EL (cell line): ENCODE measurements at places on chromosomes 7 and 10.
A peak's percentile ranks its signal among the peaks of the same experiment; 100 is the strongest.

DNA sequence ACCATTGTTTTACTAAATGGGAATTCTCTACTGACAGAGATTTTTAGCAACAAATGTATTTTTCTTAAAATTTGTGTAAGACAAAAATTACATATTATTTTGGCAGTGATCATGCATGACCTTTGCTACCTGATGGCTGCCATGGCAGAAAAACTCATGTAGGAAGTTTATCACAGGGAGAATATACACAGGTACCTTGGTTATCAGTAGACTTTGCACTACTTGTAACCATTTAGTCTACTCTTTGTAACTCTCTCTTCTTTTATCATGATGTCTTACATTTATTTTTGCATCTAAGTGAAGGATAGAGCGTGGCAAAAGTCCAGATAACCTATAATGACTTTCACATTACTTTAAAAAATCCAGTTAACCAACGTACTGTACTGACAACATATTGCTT is 34.1 kb downstream of the REEP3 start:
- no peak for DNase-seq

- no peak for DNase-seq
Measured at GRCh38 chr10:122894261-122894944, 15.0 kb upstream of the FAM24B start.

DNA sequence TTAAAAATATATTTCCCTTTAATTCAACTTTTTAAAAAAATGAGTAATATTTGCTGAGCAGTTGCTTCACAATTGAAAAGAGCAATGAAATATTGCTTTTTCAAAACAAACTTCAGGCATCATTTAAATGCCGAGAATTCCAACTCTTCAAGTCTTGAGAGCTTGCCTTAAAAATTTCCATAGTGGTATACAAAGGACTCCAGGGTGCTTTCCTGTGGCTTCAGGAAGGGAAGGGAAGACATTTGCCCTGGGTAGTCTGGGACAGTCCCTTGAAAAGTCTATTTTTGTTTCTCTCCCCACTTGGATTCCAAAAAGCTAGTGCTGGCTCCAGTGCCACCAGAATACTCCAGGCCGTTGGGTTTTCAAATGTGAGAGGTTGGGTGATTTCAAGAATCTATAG is 71.7 kb downstream of the HYCC1 start:
- DNase-seq = no peak

DNA sequence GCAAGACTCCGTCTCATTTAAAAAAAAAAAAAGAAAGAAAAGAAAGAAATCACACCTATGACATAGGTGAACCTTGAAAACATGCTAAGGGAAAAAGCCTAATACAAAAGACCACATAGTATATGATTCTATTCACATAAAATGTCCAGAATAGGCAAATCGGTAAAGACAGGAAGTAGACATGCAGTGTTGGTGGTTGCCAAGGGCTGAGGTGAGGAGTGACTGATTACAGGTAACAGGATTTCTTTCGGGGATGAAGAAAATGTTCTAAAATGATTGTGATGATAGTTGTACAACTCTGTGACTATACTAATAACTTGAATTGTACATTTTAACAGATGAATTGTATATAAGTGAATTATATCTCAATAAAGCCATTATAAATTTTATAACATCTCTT is 3.3 kb downstream of the XPNPEP1 start:
- DNase-seq = no peak

- DNase-seq = no peak
Measured at GRCh38 chr10:102545997-102546396, 42.2 kb downstream of the SUFU start.

DNA sequence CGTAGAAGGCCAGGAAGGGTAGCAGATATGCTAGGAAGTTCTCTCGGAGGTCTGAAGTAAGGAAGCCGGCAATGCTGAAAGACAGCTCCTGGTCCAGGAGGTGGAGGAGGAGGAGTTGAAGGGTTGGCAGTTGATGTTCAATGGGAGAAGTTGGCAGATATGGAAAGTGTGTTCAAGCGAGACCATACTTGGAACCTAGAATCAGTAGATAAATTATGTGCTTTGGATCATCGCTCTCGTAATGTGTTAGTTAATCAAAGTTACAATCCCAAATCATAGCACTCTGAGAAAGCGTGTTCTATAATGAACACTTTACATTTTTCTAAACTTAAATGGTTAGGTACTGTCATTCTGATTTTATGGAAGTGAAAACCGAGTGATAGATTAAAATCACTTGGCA is 152.9 kb downstream of the CELF2 start:
- DNase-seq = no peak

- no peak for DNase-seq
Measured at GRCh38 chr7:123012435-123012834, 16.9 kb upstream of the TAS2R16 start.

DNA sequence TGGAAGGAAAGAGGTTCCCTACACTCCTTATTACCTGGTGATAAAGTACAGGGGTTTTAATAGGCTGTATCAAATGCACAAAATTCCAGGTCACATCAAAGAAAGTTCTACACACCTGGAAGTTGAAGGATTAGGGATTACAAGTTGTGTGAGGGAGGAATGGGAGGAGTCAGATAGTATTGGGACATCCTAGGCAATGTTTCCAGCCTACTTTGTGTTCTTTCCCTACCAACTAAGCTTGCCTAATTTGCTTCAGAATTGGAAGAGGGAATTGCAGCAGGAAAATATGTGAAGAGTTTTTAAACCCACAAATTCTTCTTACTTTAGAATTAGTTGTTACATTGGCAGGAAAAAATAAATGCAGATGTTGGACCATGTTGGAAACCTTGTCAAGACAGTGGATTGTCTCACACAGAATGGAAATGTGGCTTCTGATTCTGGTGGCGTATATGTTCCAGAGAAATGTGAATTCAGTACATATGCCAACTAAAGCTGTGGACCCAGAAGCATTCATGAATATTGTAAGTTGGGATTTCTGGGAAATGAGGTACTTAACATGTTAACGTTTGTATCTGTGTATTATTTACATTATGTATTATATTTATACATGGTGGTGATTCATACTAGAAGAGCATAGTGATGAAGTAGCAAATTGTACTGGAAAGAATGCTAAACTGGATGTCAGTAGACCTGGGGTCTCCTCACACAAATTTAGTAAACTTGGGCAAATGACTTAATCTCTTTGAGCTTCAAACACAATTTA is at the start of gene LIPM:
LIPM (plus strand) TSS at position 208 of the 763 bp plus-strand sequence; CDS start at position 375, 167 bp downstream.
- no peak for DNase-seq

DNA sequence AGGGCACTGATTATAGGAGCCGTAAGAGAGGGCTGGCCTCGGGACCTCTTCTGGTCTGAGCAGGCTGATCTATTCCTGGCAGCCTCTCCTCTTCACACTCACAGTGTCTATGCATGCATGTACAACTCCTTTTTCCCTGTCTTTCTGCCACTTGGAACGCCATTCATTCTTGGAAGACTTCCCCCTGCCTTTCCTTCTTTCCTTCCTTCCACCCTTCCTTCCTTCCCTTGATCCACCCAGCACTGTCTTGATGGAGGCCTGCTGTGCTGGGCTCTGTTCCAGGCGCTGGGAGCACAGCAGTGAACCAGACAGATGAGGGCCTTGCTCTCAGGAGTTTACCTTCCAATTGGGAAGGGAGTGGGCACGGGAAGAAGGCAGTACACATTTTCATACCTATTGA is 114.8 kb downstream of the SH3PXD2A start:
- DNase-seq = no peak

- DNase-seq = no peak
Measured at GRCh38 chr7:79822620-79823240, 311.9 kb upstream of the GNAI1 start.

- DNase-seq = no peak
Measured at GRCh38 chr10:101576211-101576863, 11.7 kb downstream of the POLL start.

DNA sequence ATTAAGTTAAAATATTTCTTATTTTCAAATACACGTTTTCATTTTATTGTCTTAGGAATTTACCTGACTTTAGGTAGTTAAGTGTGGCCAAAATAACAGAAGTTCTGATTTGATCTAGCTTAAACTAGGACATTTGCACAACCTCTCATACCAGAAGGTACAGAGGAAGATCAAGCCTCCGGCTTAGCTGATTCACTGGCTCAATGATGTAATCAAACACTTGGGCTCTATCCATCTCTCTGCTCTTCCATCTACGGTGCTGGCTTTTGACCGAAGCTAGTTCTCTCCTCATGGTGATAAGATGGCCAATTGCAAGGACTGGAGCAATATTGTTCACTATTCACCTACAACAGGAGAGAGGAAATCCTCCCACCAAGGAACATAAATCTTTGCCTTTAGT is 12.2 kb upstream of the HYCC1 start:
- no peak for DNase-seq

DNA sequence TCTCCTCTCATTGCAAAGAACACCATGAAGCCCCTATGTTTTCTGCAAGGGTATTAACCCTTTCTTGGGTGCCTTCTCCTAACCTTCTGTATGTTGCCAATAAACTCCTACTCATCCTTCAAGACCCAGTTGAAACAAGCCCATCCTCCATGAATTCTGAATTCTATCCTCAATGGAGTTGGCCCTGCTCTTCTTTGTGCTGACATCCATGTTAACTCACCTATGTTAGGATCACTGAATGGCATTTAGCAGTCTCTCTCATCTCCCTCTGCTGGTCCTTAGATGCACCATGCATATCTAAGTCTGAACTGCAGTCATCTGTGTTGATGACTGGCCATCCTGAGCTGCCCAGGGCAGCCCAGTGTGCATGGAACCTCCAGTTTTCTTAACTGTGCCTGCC is 129.8 kb downstream of the BUB3 start:
- no peak for DNase-seq

DNA sequence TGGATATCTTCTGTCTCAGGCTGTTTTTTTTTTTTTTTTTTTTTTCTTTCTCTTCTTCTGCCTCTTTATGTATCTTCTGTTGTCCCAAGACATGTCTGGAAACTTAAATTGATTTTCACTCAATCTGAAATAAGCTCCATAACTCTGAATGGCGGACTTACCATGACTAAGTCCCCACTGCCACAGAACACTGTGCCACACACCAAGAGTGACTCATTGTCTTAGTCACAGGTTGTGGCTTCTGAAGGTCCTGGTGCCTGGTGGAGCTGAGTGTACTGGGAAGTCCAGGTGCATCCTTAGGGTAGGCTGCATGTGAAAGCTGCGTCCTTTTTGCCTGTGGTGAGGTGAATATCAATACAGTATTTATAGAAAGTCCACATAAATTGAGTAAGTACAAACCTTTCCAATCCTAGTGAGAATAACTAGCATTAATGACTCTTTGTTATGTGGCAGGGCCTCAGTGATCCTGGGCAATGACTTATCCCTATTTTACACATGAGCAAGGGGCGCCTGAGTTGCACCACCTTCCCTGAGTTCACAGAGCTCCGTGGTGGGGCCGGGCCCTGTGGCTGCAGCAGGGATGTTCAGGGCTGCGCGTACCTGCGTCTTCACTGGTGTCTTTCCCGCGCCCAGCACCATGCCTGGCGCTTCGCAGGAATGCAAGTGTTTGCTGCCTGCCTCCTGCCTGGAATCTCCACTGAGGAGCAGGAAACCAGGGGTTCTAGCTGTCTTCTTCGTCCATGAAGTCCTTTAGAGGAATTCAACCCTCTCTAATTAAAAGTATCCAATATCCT is 4.3 kb downstream of the PFKP start:
- DNase-seq = peak; percentile 80

DNA sequence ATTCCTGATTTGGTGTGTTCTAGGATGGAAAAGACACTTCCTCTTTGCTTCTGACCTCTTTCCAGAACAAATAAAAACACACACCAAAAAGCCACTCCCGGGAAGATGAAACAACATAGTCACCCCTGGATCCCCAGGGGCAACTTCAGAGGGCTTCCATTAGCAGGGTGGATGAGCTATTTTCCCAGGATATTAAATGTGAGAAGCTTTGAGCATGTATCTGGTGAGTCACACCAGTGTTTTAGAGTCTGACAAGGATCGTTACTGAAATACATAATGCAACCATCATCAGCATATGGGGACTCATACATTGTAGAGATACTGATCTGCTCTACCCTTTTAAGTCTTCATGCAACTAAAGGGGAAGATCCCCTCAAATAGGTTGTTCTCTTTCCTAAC is 115.5 kb upstream of the ZNF438 start:
- DNase-seq = peak; percentile 85

GRCh38 chr10:33329178-33329577 is 5.3 kb downstream of the NRP1 start:
- DNase-seq = no peak

- DNase-seq = peak; percentile 45
Measured at GRCh38 chr7:77327932-77328628, 88.1 kb downstream of the GSAP start.

DNA sequence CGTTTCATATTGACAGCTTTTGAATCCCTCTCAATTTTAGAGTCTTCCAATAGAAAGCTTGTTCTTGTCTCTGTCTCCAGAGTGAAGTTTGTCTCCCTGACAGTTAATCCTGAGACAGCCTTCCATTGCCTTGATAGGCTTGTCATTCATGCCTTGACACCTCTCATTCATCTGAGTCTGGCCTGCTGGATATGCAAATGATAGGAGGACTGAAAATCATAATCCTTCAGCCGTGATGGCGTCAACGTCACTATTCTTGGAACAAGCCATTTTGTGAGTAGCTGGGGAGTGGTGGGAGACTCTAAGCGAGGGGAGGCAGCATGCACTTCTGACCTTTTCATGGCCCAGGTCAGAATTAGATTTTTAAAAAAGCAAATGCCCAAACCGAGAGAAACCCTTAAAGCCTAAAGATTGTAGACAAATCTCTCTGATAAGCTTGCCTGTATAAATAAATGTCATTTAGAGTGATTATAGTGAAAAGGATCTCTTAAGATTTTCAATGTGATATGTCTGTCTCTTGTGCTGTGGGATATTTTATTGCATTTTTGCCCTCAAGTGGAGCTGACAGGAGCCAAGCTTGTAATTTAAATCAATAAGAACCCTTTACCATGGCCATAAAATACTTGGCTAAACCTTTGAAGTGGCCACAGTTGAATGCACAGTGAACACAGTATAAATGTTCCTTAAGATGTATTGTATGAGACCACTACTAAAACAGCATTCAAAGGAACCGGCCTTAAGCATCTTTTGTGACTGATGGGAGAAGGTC is 148.8 kb downstream of the SNX10 start:
- DNase-seq = no peak

DNA sequence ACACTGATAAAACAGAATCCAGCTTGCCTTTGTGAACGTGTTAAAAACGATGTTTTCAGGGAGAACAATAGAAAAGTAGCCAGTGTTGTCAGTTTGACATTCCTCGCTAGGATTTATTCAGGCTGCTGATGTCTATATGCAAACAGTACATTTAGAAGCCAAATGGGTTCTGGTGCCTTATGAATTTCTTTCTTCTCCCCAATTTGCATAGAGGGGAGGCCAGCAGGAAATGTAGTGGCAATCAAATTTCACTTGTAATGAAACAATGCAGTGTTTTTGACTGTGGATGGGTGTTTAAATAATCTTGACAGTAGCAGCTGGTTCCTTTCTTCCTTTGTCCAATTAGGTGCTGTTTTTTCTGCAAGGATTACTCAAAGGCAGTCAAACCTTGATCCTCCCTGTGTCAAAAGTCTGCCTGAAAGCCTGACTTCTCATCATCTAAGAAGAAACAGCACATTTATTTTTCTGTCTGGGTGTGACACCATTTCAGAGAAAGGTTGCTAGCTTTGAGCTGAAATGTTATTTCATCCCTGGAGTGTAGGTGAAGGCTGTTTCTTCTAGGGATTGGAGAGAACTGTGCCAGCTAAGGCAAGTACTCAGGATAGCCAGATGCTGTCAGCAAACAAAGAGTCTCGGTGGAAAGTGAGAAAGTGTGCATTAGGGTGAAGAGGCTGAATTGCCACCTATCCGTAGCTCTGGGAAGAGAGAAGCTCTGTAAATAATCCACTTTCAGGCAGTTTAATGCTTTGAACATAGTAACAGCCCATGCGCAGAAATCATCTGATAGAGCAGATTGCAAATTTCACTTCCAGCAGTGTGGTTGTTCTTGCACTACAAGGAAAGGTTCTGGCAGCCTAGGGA is 36.6 kb upstream of the ZNRF2 start:
- no peak for DNase-seq
